ENCODE measurements at places on chromosomes 3 and 15.

DNA sequence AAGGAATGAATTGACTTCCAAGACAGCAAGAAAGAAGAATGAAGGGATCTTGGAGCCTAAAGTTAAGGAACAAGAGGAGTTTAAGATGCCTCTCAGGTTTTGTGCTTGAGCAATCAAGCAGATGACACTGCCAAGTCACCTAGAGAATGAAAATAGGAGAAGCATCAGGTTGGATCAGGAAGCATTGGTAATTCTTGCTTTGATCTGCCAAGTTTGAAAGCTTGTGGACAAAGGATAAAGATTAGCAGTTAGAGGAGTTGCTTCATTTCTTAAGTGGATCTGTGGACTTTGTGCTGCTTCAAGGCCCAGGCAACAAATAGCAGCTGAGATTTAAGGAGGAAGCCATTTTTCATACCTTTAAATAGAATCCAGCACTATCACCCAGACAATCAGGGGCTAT is 35.6 kb downstream of the FRMD5 start:
- DNase-seq, result no peak

- no peak for DNase-seq
Observed at GRCh38 chr3:187951452-187952190, 202.3 kb upstream of the LPP start.

GRCh38 chr3:153856932-153857331 is 264.3 kb upstream of the ARHGEF26 start:
- DNase-seq, result no peak

DNA sequence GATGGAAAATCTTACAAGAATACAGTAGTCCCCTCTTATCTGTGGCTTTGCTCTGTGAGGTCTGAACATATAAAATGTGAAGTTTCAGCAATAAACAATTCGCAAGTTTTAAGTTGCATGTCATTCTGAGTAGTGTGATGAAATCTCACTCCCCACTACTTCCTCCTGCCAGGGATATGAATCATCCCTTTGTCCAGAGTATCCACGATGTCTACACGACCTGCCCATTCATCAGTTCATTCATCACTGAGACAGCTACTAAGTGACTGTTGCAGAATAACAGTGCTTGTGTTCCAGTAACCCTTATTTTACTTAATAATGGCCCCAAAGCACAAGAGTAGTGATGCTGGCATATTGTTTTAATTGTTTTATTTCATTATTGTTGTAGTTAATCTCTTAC is 489.2 kb upstream of the UBE2E2 start:
- DNase-seq, result peak; percentile 94

GRCh38 chr3:85360742-85361387 is 402.1 kb downstream of the CADM2 start:
- peak; percentile 38 for DNase-seq

DNA sequence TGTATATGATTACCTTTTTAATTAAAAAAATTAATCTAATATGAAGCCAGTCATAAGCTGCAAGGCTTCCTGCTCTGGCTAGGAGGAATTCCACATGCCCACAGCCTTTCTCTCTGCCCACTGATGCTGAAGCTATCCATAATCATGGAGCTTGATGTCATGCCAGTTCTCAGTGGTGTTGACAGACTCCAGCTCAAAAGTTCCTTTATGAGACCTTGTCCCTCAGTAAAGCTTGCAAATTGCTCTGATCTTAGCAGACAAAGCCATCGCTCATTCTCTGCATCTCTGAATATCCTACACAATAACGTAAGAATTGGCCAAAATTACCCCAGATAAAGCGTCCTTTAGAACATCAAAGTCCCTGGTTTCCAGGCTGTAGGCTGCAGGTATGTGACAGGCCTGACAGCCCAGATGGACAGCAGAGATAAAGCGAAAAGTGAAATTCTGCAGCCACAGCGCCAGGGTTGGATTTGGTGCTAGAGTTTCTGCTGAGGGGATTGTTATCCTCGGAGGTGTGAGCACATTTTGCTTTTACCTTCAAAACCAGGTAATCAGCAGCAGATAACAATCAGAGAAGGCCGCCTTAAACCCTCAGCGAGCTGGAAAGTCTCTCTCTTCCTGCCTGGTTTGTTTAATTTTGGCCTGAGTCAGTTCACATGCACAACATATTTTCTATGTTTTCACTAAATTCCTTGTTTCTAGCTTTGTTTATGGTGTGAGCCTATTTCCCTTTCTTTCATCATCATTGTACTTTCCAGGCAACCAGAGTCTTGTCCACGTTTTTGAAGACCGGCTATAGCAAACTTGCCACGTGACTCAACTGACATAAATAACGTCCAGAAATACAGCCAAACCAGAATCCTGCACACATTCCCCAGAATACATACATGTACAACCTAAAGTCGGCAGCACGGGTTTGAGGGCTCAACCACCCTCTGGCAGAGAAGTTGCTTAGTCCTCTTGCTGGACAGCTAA is 36.6 kb upstream of the ALDH1A3 start:
- DNase-seq, result peak; percentile 82

GRCh38 chr15:44698641-44699040 is 12.5 kb downstream of the PATL2 start:
- DNase-seq, result no peak

GRCh38 chr3:142650001-142650693 is 54.0 kb downstream of the PLS1 start:
- peak; percentile 20 for DNase-seq

GRCh38 chr15:67863442-67863987 is 23.7 kb upstream of the RNU6-1 start:
- DNase-seq, result peak; percentile 72

DNA sequence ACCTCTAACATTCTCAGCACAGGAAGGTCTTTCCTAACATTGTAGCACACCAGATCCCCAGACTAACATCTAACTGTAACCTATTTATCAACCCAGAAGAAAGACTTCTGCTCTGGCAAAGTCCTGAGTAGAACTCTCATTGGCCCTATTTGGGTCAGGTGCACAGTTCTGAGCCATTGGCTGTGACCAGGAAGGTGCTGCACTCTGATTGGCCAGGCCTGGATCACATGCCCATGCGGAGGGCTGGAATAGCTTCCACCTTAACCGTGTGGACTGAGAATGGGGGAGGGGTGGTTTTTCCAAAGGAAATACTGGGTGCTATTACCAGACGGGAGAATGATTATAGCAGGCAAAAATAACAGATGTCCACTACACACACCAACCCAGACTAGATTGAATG is 11.5 kb downstream of the FEZF2 start:
- no peak for DNase-seq

DNA sequence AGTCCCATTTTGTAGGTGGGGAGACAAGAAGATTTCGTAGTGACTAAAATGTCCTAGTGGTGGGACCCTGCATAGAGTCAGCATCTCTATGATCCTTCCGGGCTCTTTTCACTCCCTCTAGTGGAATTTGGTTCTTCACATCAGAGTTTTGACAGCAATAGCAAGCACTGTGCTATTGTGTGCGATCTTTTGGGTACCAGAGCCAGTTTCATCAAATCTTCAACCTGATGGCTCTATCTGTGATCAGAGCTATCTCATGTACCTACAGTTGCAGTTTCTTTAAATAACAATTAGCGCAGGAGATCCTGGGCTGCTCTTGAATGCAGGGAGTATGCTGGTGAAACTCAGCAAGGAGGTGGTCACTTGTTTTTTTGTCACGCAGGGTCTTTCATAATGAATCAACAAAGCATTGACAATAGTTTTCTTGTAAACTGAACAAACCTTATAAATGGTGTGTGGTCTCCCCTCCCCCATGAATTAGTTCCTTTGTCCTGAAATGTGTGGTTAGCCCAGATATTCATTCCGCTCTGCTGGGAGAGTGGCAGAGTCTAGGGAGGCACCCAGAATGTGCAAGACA is 257.2 kb upstream of the SOX2 start:
- DNase-seq, result no peak

- DNase-seq, result no peak
Observed at GRCh38 chr3:119333773-119334509, 39.8 kb downstream of the ARHGAP31 start.

All from iris pigment epithelial cell (primary cell).